H1 (cell line): ENCODE measurements at places on chromosomes 5 and 9. TPM values are rescaled to one million over a fixed set of nuclear protein-coding genes. Genes with fewer than 3 reads are reported as not detected.

Gene IL5
- total RNA-seq: not detected in 2 replicates

DNA sequence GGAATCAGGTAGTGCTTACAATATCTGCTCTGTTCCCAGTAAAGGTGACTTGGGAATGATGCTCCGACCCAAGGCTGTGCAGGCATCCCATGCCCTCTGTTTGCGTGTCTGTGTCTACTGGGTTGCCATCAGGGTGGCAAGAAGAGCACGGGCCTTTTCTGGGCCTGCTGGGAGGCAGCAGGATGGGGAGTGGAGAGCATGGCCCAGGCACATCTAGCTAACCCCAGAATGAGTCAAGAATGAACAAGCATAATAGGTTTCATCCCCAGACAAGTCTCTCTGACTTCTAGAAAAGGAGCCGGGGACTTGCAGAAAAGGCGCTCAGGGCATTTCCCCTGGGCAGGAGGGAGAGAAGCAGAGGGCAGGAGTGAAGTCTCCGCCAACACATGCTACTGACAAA lies 260.4 kb downstream of the IRX1 start:
- H3K27ac ChIP-seq: no peak overlapping the region
- H3K4me1 ChIP-seq: no peaks in the 10 kb centered on the region
- H3K4me3 ChIP-seq: no peak overlapping the region

Gene BRINP1
- total RNA-seq: 20.3 and 20.5 TPM in 2 replicates

Gene ATP10B
- 0.10 and 0.11 TPM in 2 replicates for total RNA-seq

GRCh38 chr5:12141496-12141895 lies 237.2 kb upstream of the CTNND2 start:
- DNase-seq: no peak
- no peaks in the 10 kb centered on the region for H3K36me3 ChIP-seq
- H3K27me3 ChIP-seq: no peaks in the 10 kb centered on the region
- H3K4me1 ChIP-seq: no peaks in the 10 kb centered on the region
- no peak overlapping the region for H3K4me3 ChIP-seq
- no peak overlapping the region for H3K27ac ChIP-seq
